ENCODE measurements at places on chromosomes 6 and 20.

DNA sequence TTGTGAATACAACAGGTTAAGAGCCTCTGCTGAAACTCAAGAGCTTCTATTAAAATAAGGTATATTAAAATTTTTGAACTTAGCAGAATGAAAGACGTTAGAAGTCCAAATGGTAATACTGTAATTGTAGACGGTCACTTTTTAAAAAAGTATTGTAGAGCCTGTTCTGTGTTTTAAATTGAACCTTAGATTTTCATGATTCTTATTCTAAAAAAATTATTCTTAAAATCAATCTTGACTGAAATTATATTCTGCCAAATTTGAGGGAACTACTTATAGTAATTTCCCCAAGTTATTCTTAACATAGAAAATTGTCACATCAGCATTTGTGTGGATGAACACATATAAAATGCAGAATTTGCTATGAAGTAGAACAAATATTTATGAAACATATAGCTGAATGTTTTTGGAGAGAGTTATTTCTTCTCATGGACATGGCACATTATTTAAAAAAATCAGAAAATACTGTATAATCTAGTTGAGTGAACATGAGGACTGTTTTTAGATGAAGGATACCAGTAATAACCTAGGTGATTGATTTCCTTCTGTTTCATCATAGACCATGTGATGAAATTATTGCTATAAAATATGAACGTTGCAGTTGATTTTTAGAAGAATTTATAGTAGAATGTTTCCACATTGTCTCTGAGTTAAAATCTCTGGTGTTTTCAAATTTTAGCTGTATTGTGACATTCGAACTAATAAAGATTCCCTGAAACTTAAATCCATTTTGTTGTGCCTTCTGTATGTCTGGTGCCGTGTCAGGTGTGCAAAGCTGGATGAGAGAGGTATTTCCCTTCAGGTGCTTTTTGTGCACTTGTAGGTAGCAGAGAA is 2.8 kb downstream of the TBPL1 start:
- no peak for DNase-seq

- DNase-seq: no peak
Measured at GRCh38 chr20:37233548-37234253, 27.9 kb downstream of the GHRH start.

DNA sequence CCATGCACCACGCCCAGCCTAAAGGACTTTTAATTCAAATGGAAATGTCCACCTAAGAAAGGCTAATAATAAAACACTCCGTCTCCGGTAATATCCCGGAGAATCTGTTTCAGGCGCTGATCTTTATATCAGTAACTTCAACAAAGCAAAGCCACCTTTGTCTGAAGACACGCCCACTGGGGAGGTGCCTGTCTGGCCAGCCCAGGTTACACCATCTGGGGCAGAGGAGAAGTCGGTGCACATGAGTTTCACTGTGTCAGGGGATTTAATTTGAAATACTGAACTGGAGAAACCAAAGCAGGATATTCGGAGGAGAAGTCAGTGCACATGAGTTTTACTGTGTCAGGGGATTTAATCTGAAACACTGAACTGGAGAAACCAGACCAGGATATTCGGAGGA is 9.4 kb downstream of the SERPINB6 start:
- no peak for DNase-seq

DNA sequence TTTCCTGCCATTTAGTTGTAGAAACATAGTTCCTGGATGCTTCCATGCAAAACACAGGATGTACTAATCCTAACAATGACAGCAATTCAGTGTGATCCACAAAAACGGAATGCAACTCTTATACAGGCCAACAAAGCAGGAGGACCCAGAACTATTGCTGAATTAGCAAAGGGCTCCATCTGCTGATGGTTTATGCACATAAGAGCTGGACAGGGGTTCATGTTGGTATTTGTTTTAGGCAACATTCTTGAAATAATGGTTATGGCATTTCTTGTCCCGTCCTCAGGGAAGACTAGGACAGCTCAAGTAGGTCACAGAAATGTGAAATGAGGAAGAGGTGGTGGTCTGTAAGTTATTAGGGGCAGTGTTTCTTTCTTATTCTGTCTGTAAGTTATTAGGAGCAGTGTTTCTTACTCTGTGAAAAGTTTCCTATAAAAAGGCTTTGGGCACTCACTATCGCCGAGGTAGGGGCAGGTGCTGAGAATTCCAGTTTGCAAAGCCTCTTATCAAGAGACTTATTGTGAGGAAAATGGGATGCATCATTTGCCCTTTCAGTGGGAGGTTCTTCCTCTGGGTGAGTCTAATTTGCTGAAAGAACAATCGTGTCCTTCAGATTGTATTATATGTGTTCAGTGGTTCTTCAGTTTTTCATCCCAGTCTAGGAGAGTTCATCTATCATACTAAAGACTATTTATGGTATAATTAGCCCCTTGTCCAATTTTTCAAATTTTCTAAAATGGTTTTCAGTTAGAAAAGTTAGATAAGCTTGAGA is 171.1 kb downstream of the MCHR2 start:
- DNase-seq: peak; percentile 38

- DNase-seq: no peak
Measured at GRCh38 chr6:137514418-137514817, 20.2 kb upstream of the OLIG3 start.
